ENCODE measurements at places on chromosomes 7 and 10.

- DNase-seq = no peak
Observed at GRCh38 chr7:70775570-70776156, 356.3 kb upstream of the GALNT17 start.

- no peak for DNase-seq
Observed at GRCh38 chr10:13922586-13922985, 335.8 kb downstream of the PRPF18 start.

- peak; percentile 79 for DNase-seq
Observed at GRCh38 chr10:110556969-110557601, 10.4 kb upstream of the SMC3 start.

DNA sequence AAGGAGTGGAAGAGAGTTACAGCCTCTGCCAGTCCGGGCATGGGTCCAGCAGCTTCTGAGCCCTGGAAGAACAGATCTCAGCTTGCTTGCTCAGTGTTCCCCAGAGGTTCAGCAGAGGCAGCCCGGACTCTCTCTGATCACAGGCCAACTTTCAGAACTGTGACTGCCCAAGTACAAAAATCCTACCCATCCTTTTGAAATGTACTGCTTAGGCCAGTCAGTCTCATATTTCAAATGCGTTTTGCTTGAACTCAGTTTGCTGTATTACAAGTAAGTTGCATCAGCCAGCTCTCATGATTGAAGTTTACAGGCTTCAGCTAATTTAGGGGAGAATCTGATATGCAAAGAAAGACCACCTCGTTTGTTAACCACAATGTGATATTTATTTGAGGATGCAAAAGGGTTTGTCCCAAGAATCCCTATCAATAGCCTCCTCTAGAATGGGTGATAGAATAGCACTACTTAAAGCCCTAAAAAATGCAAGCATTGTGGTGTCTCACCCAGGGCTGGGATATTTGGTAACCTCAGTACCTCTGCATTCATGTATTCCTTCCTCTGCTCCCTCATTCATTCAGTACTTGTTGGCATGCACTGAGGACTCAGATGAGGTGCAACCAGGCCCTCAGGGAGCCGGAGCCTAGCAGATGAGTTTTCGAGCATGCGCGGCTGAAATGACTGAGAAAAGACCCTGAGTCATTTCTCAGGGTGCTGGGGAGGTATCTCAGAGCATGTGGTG, 7.0 kb downstream of the AIMP2 start:
- DNase-seq = no peak

DNA sequence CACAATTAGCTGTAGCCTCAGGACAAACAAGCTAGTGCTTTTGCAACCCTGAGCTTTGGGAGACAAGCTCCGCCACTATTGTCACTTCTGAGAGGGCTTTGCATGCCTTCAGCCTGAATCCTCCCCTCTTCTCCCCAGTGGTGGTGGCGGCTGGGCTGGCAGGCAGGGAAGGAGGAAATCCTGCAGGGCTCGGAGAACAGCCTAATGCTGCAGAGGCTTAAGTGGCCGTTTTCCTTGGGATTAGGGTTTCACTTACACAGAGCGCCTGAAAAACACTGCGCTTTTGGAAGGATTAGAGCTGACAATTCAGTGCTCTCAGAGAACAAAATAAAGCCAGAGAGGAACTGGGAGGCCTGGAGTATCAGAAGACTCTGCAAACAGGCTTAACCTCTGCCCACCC, 71.3 kb downstream of the PAX2 start:
- DNase-seq = no peak

GRCh38 chr10:116761883-116762282, 19.5 kb upstream of the HSPA12A start:
- no peak for DNase-seq

- DNase-seq = no peak
Observed at GRCh38 chr7:108004220-108005142, 1.5 kb upstream of the LAMB1 start.

GRCh38 chr10:84221916-84222315, 3.4 kb downstream of the LRIT2 start:
- no peak for DNase-seq

GRCh38 chr10:130885021-130885655, 426.4 kb downstream of the TCERG1L start:
- DNase-seq = no peak

DNA sequence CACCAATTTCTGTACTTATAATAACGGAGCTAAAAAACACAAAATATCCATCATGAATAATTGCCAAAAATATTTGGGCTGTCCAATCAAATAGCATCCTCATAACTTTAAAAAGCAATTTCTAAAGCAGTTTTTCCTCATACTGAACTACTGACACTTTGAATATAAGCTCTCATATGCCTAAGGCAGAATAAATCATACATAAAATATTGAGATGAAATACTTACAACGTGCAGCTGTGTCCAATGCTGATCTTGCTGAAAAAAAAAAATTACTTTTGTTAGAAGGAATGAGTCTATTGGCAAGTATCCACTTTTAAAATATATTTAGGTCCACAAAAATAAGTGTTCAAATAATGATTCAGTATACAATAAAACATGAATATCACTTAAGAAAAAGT, 24.2 kb downstream of the FAM3C start:
- DNase-seq = no peak

GRCh38 chr7:19455623-19456022, 253.2 kb downstream of the POLR1F start:
- no peak for DNase-seq

DNA sequence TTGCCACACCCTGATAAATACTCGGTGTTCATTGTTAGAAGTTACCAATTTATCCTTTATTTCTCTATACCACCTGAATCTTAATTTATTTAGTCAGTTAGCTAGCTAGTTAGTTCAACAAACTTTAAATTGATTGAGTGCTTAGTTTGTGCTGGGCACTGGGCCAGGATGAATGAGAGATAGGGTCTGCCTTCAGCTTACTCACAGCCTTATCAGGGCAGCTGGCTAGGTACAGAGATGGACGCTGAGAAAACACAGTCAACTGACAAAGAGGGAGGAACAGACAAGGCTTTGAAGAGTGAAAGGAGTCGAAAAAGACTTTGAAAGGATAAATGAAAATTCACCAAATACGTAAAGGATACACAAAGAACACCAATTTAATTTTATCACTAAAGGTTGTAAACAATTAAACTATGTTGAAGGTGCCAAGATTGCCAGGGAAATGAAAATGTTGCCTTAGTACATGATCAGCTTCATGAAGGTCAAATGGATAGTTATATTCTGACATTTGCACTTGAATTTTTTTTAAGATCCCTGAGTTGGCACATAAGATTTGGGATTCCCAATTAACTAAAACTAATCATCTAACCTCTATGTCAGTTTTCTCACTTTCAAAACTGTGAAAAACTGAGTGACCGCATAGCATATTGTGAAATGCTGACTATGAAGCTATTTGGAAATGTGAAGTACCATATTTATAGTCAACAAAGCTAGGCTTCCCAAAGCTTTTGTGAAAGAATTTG, 2.1 kb downstream of the CAV2 start:
- DNase-seq = no peak

DNA sequence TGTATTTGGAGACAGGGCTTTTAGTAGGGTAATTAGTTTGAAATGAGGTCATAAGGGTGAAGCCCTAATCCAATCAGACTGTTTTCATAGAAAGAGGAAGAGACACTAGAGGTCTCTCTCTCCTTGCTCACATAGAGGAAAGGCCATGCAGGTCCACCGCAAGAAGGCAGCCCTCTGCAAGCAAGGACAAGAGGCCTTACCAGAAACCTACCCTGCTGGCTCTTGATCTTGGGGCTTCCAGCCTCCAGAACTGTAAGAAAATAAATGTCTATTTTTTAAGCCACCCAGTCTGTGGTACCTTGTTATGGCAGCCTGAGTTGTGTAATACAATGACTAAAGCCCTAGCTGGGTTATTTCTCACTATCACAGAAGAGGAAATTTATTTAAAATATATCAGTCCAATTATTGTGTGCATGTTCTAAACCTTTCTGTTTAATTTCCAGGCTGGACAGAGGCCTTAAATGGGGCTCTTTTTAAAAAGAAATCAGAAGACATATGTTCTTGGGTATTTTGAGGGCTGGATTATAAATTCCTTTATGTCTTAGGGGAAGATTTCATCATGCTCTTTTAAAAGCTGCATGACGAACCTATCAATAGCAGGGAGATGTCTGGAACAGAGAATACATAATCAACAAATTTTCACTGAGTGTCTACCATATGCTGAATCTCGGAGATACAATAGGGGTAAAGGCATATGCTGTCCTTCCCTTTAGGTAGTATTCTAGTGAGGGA, 12.9 kb upstream of the TMEM26 start:
- DNase-seq = no peak

DNA sequence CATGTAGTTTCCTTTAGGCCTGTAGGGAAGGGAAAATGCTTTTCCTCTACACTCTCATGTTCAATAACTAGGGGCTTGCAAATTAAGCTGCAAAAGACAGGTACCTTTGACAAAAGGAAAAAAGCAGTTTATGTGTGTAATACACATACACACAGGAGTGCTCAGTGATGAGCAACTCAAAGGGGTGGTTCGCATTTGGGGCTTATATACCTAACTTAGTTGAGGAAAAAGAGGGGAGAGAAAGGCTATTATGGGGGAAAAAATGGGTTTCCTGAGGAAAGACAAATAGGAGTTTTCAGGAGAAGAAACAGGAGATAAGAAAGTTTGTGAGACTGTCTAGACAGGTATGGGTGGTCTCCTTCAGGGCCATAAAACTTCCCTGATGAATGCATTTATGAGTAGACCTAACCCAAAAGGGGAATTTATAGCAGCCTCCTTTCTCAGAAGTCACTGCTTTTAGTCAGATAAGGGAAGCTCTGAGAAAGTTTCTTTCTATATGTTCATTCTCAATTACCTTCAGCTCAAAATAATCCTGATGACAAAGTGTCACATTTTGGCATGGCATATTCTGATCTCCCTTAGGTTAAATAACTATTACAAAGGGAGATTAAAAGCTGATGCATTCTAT, 55.2 kb upstream of the EZH2 start:
- no peak for DNase-seq

GRCh38 chr10:6328699-6329423, 126.1 kb downstream of the PFKFB3 start:
- no peak for DNase-seq

GRCh38 chr10:112461029-112461887, 14.2 kb downstream of the VTI1A start:
- DNase-seq = peak; percentile 50

- DNase-seq = no peak
Observed at GRCh38 chr10:73586583-73586984, 4.6 kb downstream of the USP54 start.

GRCh38 chr10:49833168-49833567, 71.0 kb upstream of the OGDHL start:
- no peak for DNase-seq

- no peak for DNase-seq
Observed at GRCh38 chr10:96482815-96483588, 30.7 kb downstream of the TLL2 start.

DNA sequence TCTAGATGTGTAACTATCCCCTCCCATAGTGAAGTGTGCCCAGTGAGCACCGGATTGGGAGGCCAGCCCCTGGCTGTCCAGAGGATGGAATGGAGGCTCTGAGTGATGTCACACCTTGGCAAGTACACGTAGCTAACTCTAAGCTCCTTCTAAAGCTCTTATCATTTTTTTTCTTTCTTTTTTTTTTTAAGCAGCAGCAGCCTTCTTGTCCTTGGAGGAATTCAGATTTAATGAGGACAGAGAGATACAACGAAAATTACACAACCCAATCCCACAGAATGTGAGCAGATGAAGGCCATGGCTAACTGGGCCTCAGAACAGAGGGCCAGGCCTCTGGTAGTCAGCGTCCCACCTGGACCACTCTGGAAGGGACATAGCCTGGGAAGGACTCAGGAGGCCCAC, 11.3 kb downstream of the TNS3 start:
- DNase-seq = no peak

- no peak for DNase-seq
Observed at GRCh38 chr7:157973971-157974677, 613.5 kb downstream of the PTPRN2 start.

DNA sequence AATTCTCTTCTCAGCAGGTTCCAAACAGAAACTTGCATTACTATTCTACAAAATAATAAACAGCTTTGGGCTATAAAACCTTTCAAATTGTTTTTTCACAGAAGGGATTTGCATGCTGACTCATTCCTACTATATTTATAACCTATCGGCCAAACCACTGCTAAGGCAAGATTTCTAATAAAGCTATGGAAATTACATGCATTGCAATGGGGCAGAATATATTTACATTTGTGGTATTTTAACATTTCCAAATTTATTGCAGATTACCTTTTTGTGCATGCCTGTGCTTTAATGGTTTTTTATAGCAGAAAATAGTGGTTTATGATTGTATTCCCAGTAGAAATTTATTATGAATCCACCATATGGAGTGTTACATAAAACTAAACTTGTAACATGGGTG, 69.0 kb upstream of the NPVF start:
- no peak for DNase-seq

DNA sequence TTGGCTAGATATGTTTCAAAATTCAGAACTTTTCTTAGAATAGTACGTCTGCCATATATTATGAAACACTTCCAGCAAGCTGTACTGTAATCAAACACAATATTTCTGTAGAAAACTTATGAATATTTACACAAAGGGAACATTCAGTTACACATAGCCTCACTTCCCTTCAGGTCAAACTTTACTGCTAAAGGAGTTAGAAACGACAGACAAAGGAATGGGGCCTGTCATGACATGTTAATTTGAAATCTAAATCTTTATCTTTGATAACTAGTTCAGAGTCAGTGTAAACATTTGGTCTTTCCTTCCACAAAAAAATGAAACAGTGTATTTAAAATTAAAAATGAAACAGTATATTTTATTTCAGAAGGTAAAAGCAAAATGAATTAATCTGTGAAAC, 1.0 kb upstream of the CROT start:
- no peak for DNase-seq

- no peak for DNase-seq
Observed at GRCh38 chr10:123796736-123797135, 94.9 kb downstream of the CPXM2 start.

- no peak for DNase-seq
Observed at GRCh38 chr7:85004402-85004801, 182.5 kb downstream of the SEMA3D start.

- DNase-seq = no peak
Observed at GRCh38 chr10:131025333-131025732, 286.2 kb downstream of the TCERG1L start.

GRCh38 chr7:92781117-92781720, 55.2 kb downstream of the CDK6 start:
- DNase-seq = no peak

DNA sequence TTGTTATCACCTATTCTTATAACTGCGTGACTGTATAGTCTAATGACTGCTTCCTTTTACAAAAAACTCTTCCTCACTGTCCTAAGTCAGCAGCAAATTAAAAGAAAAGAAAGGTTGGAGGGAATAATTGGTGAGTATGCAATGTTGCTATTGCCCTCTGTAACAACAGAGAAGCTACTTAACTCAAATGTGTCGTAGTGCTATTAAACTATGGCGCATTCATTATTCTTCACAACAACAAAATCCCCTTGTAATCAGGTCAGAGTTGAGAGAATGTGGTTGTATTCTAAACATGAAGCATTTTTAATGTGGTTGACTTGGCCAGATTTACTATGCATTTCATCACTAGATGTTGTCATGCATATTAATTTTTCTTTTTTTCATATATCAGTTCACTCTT, 897.8 kb upstream of the PHF14 start:
- no peak for DNase-seq
